ENCODE measurements at places on chromosomes 6 and 20.

DNA sequence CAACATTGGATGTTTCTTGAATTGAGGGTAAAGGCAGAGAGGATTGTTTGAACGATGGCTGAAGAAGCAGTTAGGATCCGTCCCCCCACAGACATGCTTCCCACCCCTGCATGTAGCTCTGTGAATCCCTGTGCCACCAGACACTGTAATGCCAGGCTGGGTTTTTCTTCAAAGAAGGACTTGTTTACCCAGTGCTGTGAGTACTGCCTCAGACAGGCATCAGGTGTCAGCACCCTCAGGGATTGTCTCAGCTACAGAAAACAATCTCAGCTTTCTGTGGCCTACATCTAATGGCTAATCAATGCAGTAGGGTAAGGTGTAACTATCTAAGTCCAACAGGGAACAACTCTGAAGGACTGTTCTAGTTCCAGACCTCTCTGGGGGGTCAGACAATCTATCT, 853.0 kb upstream of the EPHA7 start:
- no peak for DNase-seq

DNA sequence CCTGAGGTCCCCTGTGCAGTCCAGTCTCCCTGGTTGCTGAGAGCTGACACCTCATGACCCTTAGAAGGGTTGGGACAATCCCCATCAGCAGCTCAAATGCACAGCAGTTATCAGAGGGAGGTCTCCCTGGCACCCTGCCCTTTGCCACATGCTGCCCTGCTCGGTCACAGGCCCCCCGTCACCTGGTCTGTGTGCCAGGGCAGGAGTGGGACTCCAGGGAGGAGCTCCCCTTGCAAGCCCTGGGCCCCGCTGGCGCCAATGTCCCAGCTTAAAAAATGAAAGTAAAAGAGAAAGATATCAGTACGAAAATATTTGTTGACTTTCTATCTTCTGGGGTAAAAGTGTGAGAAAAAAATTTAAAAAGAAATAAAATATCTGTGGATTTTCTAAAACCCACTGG, 68.1 kb upstream of the SLC22A16 start:
- no peak for DNase-seq

GRCh38 chr6:135233686-135234491, 52.8 kb downstream of the MYB start:
- no peak for DNase-seq

GRCh38 chr6:51568771-51569170, 518.6 kb downstream of the PKHD1 start:
- DNase-seq: no peak

DNA sequence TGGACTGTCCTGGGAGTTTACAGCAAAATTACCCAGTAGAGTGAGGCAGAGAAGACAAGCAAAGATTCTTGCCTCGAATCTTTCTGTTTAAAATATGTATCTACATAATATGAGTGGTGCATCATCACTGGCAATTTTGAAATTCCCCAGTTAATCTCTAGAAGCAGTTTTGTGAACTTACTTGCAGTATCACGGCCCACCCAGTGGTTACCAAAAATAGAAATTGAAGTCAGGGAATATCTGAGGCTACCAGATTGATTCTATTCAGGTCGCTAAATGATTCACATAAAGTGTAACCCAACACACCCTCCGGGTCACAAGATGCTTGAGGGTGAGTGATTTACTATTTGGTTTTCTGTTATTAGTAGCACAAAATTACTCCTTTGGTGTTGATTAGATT, 111.9 kb downstream of the PPP1R14C start:
- DNase-seq: no peak

- DNase-seq: no peak
Measured at GRCh38 chr6:91198588-91199255, 611.9 kb upstream of the MAP3K7 start.

DNA sequence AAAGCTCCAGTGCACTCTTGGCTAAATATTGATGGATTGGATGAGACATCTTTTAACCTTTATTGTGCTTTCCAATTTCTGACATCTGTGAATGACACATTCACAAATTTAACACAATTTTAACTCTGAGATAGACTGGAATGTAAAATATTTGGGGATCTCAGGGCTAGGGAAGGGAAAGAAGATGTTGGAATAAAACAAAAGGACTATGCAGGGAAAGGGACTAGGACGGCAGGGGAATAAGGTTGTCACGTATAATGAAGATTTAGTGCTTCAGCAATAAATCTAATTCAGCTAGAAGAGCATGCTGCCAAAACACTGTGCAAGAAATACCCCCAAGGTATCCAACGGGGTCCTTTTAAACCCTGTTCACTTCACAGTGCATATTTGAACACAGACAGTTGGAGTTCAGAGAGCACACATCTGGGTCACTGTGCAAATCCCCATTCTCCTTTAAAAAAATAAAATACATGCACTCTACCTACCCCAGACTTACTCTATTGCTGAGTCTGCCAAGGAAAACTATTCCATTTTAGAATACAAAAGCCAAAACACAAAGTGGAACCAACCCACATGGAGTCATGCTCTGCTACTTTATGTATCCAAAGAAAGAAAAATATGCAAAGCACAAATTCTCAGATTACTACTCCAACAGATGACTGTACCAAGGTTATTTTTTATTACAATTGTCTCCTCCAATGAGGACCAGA, 151.0 kb upstream of the RSPO3 start:
- no peak for DNase-seq

Data from germinal center (tissue), 1 donor.